ENCODE measurements at places on chromosomes 16 and 17.
A peak's percentile ranks its signal among the peaks of the same experiment; 100 is the strongest.

DNA sequence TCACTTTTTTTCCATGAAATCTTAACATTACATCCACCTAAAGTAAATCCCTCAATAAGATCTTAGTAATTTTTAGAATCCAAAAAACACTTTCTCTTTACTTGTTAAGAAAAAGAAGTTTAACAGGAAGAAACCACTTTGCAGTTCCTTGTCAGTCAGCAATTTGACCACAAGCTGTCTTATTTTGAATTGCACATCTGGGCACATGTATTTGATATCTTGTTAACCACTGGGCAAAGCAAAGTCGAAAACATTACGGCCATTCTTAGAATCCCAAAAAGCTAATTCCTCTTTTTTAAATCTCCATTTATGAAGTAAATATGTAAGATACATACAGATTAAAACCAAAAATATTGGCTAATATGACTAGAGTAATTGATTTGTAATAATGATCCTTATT is 1.1 kb downstream of the ABCA10 start:
- peak; percentile 43 for DNase-seq

GRCh38 chr17:61551255-61551742 is 39.7 kb downstream of the NACA2 start:
- DNase-seq, result peak; percentile 15

DNA sequence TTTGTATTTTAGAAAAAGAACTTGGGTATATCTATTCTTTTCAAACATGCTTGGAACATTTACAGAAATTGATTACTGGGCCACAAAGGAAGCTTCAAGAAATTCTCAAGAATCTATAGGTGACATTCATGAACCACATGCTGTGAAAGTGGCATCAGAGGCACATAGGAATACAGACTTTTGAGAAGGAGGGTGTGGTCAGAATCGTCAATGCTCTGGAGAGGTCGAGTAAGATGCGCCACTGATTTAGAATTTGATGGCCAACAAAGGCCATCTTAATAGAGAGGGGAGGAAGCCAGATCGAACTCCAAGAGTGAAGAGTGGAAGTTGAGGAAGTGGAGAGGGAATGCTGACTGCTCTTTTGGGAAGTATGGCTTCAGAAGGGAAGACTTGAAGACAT is 3.5 kb upstream of the NSMCE1 start:
- no peak for DNase-seq

DNA sequence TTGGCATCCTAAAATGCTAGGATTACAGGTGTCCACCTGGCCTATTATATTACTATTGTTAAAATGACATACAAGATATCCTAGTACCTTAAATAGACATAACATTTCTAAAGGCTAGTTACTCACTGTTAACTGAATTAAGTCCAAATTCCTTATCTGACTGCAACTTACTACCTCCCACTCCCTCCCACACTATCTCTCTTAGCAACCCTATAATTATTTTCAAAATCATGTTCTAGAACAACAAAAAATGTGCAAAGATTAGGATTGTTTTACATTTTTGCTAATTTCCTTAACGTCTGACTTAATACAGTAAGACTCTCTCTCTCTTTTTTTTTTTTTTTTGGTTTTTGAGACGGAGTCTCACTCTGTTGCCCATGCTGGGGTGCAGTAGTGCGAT is 2.2 kb upstream of the ATF7IP2 start:
- no peak for DNase-seq

DNA sequence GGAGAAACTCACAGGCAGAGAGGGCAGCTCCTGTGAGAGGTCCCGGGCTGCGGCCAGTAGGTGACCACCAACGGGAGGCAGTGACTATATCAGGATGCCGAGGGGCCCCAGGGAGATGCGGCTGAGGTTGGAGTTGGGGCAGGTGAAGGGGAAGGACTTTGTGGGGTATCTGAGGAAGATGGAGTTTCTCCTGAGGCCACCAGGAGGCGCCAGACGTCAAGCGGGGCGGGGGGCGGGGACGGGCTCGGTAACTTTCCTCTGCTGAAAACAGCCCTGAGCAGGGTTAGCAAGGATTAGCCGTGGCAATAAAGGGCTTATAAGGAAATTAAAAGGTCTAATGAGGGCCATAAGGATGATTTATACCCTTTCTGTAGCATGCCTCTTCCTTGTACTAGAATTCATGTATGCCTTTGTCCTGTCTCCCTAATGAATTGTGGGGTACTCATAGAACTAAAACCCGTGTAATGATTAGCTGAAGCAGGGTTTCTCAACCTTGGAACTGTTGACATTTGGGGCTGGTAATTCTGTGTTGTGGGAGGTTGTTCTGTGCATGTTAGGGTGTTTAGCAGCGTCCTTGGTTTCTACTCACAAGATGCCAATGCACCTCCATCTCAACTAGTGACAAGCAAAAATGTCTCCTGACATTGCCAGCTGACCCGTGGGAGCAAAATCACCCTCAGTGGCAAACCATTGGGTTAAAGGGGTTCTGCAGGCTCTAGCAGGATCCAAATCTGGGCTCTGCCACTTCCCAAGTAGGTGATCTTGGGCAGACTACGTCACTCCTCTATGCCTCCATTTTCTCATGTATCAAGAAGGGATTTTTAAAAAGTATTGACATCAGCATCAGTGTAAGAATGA is 74.8 kb upstream of the GRIN2A start:
- peak; percentile 10 for DNase-seq

- no peak for DNase-seq
Measured at GRCh38 chr17:4584101-4584916, at the start of gene SMTNL2. SMTNL2 (plus strand) TSS chr17:4584529; CDS start chr17:4584606, 77 bp downstream.

DNA sequence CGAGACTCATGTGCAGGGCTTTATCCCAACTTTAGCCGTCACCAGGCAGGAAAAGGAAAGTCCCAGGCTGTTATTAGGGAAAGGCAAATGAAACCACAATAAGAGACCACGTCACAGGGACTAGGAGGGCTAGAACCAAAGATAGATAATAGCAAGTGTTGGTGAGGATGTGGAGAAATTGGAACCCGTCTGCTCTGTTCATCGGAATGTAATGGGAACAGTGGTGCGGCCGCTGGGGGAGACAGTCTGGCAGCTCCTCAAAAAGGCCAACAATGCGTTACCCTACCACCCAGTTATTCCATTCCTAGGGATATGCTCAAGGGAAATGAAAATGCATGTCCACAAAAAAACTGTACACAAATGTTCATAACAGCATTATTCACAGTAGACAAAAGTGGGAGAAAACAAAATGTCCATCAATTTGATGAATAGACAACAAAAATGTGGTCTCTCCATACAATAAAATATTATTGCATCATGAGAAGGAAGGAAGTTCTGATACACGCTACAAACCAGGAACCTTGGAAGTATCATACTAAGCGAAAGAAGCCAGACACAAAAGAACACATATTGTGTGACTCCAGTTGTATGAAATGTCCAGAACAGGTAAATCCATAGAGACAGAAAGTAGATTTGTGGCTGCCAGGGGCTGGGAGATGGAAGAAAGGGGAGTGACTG is 19.5 kb upstream of the USP10 start:
- no peak for DNase-seq

GRCh38 chr17:1196946-1197345 is 17.2 kb upstream of the ABR start:
- DNase-seq, result no peak
